NCI-H460 (cell line): ENCODE measurements at places on chromosomes 6 and 20.

DNA sequence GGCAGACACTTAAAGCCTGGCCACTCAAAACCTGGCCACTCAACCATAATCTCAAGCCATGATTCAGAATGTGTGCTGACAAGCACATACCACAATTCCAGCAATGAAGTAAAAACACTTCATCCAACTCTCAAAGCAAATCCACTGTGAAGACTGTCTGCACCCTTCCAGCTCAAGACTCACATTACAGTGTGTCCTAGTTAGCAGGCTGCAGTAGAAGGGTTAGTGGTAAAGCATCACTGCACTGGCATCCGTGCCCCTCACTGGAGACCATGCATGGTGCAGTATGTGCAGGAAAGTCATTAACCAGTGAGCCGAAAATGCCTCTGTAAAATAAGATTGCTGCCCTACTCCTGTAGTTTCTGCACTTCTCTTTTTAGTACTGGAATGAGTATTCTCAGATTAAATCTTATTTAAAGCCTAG lies 43.4 kb downstream of the SLC23A2 start:
- DNase-seq: no peak

DNA sequence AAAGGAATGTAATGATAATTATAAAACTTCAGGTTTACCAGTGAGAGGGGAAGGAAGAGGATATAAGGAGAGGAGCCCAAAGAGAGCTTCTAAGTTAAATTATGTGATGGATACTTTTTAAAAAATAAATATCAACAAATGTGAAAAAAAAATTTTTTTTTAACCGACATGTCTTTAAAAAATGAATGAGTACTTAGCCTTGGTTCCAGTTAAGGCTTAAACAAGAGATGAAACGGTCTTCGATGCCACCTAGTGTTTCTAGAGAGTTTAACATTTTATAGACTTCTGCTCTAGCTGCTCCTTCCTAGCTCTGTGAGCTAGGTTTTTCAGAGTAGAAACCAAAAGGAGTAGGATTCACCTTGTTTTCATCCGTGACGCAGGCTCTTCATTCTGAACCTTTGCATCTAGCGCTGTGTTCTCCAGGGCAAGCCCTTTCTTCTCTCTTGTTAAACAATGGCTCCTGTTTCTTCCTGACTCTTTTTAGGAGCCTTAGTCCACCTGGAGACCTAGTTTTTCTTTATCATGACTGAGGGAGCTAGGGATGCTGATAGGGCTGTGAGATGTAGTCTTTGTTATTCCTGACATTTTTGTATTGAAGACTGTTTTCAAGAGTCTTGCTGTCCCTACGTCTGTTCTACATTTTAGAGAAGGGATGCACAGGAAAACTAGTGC lies 42.4 kb upstream of the GNRH2 start:
- DNase-seq: peak; percentile 24

GRCh38 chr20:47501116-47501481 lies 588 bp upstream of the NCOA3 start:
- peak; percentile 17 for DNase-seq

- DNase-seq: no peak
Measured at GRCh38 chr6:169172456-169172855, 81.2 kb downstream of the THBS2 start.

DNA sequence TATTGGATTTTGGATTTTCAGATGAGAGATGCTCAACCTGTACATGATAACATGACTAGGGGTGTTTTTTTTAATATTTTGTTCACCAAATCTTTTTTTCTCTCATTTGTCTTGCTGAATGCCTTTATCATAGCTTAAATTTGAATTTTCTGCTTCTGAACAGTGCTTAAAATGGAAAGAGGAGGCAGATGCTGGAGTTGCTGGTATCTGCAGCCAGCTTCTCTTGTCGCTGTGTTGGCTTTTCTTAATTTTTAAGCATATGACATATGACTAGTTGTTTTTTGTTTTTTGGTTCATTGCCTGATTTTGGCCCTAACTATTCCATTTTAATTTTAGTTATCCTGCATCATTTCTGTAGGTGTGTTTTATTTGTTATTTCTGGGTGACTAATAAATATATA lies 196.1 kb downstream of the PLCB1 start:
- no peak for DNase-seq

DNA sequence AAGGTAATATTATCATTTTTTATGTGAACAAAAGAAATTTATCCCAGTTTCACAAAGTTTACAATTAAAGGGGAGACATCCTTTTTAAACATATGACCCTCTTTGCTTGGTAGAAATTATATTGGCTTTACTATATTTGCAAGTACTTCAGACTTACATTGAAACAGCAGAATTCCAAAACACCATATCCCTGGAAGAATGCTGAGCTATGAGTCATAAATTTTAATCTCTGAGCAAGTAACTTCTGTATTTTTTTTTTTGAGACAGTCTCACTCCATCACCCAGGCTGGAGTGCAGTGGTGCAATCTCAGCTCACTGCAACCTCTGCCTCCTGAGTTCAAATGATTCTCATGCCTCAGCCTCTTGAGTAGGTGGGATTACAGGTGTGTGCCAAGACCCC lies 240.4 kb downstream of the TBC1D32 start:
- no peak for DNase-seq

DNA sequence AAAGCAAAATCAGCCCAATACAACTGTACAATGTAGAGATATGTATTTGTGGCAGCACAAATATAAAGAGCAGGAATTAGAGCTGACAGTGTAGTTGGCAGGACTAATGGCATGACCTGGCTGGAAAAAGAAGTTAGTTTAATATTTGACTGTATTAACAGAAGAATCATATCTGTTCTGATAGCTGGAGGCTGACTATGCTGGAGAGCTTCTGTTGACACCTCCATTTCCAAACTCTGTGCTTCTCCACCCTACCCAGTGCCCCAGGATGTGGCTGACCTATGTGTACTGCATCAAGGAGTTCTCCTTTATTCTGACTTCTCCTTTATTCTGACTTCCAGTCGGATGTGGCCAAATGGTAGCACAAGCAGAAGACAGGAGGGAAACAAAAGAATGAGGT lies 299.3 kb downstream of the PKHD1 start:
- DNase-seq: no peak

DNA sequence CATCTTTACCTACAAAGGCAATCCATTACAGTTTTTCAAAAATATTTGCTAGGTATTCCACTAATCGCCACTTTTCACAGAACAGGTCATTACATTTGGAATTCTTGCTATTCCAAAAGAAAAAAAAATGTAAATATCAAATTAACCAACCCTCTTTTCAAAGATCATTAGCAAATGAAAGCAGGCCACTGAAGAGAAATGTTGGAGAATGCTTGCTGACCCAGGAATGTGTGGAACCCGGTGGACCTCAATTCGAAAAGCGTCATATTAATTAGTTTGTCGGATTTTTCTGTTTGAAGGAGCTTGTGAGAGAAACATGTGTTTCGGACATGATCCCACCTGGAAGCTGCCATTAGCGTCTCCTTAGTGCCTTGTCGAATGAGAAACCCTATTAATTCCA lies 27.9 kb upstream of the SERPINB9 start:
- no peak for DNase-seq

DNA sequence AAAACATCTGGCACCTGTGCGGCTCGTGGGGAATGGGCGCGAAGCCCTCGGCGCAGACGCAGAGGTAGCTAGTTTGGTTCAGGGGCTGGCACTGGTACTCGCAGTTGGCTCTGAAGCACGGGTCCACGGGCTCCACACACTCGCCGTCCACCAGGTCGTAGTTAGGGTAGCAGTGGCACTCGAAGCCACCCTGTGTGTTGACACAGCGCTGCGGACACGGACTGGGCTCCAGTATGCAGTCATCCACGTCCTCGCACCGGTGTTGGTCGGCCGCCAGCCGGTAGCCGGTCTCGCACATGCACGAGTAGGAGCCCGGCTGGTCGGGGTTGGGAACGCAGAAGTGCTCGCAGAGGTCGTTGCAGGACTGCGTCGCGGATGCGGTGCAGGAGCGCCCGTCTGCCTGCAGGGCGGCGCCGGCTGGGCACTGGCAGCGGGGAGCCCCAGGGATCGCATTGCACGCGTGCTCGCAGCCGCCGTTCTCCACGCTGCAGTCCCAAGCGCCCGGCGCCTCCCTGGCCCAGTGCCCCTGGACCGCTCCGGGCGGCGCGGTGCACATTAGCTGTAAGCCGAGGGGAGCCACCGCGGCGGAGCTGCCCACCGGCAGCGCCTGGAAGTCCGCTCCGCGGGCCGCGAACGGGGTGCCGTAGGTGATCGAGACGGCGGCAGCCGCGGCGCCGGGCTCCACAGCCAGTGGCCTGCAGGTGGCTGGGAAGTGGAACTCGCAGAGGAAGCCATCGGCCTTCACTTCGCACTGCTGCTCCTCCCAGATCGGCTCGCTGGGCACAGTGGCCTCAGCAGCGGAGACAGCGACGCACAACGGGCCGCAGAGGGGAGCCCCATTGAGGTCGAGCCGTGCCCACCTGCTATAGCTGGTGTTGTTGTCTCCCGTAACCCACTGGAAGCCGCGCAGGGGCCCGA lies 930 bp downstream of the THBD start:
- DNase-seq: no peak
